Central memory CD8-positive, alpha-beta T cell (primary cell): ENCODE measurements at places on chromosomes 11 and 22.

DNA sequence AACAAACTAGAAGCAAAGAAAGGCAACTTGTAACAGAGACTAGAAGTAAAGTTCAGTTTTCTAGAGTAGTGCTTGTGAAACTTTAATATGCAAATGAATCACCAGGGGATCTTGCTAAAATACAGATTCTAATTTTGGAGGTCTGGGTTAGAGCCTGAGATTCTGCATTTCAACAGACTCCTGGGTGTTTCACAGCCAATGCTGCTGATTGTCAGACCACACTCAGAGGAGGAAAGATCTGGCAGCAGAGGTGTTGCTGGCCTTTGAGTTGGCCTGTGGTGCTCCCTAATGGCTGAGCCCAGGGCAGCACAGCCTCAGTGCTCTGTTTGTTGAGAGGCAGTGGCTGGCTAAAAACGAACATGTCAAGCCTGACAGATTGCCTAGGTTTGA, 5.4 kb downstream of the CRY2 start:
- DNase-seq: no peak
- peaks cover 34% of the 10 kb centered on the region for H3K36me3 ChIP-seq
- no peak overlapping the region for H3K4me3 ChIP-seq
- H3K4me1 ChIP-seq: peaks cover 34% of the 10 kb centered on the region

- no peak for DNase-seq
- no peak overlapping the region for H3K4me3 ChIP-seq
- H3K36me3 ChIP-seq: no peaks in the 10 kb centered on the region
- H3K4me1 ChIP-seq: no peaks in the 10 kb centered on the region
- peaks cover 31% of the 10 kb centered on the region for H3K27me3 ChIP-seq
- H3K27ac ChIP-seq: no peak overlapping the region
Observed at GRCh38 chr11:94028436-94028835, 7.3 kb downstream of the HEPHL1 start.

DNA sequence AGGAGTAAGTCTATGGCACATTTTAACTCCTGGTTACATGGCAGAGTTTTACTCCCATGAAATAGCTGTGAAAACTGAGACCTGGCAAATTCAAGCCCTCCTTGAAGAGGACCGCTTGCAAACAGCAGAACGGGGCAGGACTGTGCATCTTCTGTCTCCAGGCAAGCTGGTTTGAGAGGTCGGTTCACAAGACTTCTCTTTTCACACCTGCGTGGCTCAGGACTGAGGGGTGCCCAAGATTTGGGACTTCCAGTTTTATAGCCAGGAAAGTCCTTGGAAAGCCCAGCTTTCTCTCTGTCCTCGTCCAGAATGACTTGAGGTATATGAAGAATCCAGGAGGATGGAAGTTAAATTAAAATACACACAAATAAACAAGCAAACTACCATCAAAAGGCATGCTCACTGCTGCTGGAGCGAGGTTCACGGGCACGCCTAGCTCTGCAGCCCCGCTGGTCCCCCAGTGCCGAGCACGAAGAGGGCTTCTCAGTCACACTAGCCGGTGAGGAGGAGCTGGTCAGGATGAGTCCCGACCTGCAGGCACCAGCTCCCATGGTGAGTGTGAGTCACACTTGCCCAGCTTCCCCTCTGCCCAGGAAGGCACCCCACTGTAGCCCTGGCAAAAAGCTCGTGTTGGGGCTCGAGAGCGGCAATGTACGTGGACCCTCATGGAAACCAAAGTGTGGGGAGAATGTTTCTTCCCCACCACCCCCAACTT, 1382.4 kb downstream of the BRD1 start:
- H3K27me3 ChIP-seq: no peaks in the 10 kb centered on the region
- no peak overlapping the region for H3K27ac ChIP-seq
- peaks cover 2% of the 10 kb centered on the region for H3K36me3 ChIP-seq
- H3K4me1 ChIP-seq: no peaks in the 10 kb centered on the region
- H3K4me3 ChIP-seq: no peak overlapping the region
- no peak for DNase-seq

DNA sequence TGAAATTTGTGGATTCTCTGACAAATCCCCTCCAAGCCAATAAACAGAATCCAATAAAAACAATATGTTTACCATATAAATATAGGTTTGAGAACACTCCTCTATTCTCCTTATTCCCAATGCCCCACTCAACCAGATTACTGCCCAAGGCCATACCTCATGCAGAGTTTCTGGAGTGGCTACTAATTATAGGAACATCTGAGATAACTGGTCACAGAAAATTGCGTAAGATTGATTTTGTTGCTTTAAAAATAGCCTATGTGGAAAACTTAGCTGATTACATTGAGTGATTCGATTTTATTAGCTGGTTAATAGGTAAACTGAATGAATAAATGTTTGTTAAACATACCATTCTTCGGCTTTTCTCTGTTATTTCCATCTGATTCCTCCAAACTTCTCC, 48.0 kb downstream of the ME3 start:
- H3K36me3 ChIP-seq: no peaks in the 10 kb centered on the region
- no peaks in the 10 kb centered on the region for H3K27me3 ChIP-seq
- no peaks in the 10 kb centered on the region for H3K4me1 ChIP-seq
- no peak for DNase-seq
- no peak overlapping the region for H3K4me3 ChIP-seq

DNA sequence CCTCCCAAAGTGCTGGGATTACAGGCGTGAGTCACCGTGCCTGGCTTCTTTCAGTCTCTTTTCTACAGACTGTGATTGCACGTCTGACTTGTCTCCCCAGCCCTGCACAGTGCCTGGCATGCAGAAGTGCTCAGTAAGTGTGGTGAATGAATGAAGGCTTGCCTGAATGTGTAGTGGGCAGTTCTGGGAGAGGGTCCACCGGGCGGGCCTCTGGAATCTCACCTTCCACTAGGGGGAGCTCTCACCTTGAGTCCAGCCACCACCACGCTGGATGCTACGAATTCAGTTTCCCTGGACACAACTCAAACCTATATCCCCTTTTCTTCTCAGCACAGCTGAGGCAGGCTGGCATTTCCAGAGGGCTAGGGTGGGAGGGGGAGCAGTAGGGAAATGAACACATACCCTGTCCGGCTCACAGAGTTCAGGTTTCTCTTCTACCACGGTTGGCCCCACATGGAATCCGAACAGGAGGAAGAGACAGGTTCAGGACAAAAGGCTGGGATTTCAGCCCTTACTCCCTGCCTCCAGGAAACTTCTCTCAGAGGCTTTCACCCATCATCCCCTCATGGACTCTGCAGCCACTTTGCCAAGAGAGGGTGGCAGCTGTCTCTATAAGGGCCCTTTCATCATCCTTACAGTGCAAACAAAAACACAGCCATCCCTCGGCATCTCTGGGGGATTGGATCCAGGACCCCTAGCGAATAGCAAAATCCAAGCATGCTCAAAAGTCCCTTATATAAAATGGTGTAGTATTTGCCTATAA, 86.8 kb downstream of the NECTIN1 start:
- DNase-seq: no peak
- H3K27me3 ChIP-seq: peaks cover 8% of the 10 kb centered on the region
- H3K36me3 ChIP-seq: peaks cover 2% of the 10 kb centered on the region
- H3K27ac ChIP-seq: no peak overlapping the region
- no peak overlapping the region for H3K4me3 ChIP-seq

- no peaks in the 10 kb centered on the region for H3K36me3 ChIP-seq
- no peaks in the 10 kb centered on the region for H3K27me3 ChIP-seq
- H3K4me1 ChIP-seq: peaks cover 27% of the 10 kb centered on the region
- no peak for DNase-seq
- no peak overlapping the region for H3K4me3 ChIP-seq
- no peak overlapping the region for H3K27ac ChIP-seq
Observed at GRCh38 chr11:122754553-122755322, 83.6 kb upstream of the CRTAM start.

DNA sequence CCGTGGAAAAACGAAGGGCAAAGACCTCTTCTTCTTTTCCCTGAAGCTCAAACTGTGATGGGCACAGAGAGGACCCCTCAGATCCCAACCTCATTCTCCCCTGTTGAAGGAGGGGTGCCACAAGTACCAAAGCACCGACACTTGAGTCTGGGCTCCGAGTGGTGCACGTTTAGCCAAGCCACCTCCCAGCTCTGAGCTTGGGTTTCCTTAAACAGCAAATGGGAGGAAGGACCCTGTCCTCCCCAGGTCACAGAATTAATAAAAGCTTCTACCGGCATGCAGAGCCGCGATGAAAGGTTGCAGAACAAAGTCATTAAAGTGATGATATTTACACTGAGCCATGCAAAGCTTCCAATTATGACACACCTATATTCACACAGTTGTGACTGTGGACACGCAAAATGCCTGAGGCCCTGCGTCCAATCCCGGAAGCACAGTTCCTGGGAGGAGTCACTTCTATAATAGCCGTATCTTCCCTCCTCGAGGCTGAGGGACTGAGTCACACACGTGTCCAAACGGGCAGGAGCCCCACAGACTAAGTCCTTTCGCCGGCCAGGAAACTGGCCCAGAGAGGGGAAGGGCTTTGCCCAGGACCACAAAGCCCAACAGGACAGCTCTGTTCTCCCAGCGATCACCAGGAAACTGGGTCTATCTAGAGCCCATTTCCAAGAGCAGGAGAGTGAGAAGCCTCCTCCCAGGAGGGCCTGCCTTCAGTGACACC, 922 bp upstream of the CSNK1E start:
- H3K4me3 ChIP-seq: peak overlapping the region; percentile 80
- no peaks in the 10 kb centered on the region for H3K27me3 ChIP-seq
- peaks cover 12% of the 10 kb centered on the region for H3K36me3 ChIP-seq
- H3K4me1 ChIP-seq: peaks cover 34% of the 10 kb centered on the region
- peak overlapping the region; percentile 85 for H3K27ac ChIP-seq
- DNase-seq: no peak

GRCh38 chr11:14443638-14444037, 56.0 kb downstream of the COPB1 start:
- no peak for DNase-seq
- H3K27ac ChIP-seq: no peak overlapping the region
- H3K36me3 ChIP-seq: no peaks in the 10 kb centered on the region
- H3K4me3 ChIP-seq: no peak overlapping the region
- no peaks in the 10 kb centered on the region for H3K27me3 ChIP-seq

DNA sequence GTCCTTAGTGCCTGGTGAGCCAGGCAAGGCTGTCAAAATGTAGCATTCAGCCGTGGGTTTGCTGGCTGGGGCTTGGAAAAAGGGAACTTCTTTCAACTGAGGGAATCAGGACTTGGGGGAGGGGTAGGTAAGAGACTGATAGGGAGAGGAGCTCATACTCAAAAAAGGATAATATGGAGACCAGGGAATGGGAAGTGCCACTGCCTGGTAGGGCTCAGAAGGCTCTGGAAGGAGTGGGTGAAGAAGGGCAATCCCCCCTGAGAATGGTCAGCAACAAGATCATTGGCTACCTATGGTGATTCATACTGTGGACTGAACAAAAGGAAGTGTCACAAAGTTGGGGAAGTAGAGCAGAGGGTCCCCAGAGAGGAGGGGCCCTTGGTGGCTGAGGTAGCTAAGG, 1.9 kb downstream of the CNGA4 start:
- H3K27ac ChIP-seq: no peak overlapping the region
- H3K27me3 ChIP-seq: peaks cover 34% of the 10 kb centered on the region
- H3K36me3 ChIP-seq: no peaks in the 10 kb centered on the region
- no peak overlapping the region for H3K4me3 ChIP-seq
- DNase-seq: no peak

- no peaks in the 10 kb centered on the region for H3K4me1 ChIP-seq
- no peak overlapping the region for H3K4me3 ChIP-seq
- no peaks in the 10 kb centered on the region for H3K36me3 ChIP-seq
- H3K27ac ChIP-seq: no peak overlapping the region
- H3K27me3 ChIP-seq: no peaks in the 10 kb centered on the region
Observed at GRCh38 chr11:114605370-114605769, 9.8 kb upstream of the NXPE4 start.

- DNase-seq: no peak
- peaks cover 2% of the 10 kb centered on the region for H3K36me3 ChIP-seq
- peaks cover 20% of the 10 kb centered on the region for H3K4me1 ChIP-seq
- peak overlapping the region; percentile 22 for H3K27ac ChIP-seq
- no peaks in the 10 kb centered on the region for H3K27me3 ChIP-seq
Observed at GRCh38 chr11:118295815-118296454, 8.6 kb upstream of the CD3E start.

DNA sequence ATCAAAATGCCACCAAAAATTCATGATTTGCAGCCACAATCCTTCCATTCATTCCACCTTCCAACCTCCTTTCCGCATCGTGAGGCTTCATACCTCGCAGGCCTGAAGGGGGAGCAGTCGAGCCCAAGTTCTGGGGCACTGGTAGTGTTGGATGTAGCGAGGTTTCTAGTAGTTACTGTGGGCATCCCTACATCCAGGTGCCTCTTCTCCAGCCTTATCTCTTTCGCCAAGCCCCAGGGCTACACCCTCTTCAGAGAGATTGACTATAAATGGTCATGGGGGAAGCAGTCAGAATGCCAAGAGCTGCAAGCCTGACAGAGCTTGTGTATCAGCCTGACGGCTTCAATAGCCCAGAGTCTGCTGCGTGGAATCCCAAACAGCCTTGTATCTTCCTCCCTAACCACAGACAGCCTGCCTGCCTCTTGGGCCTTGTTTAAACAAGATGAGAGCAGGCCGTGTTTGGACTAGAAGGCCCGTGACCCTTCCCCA, 28.9 kb downstream of the CLMP start:
- H3K4me1 ChIP-seq: no peaks in the 10 kb centered on the region
- H3K36me3 ChIP-seq: no peaks in the 10 kb centered on the region

DNA sequence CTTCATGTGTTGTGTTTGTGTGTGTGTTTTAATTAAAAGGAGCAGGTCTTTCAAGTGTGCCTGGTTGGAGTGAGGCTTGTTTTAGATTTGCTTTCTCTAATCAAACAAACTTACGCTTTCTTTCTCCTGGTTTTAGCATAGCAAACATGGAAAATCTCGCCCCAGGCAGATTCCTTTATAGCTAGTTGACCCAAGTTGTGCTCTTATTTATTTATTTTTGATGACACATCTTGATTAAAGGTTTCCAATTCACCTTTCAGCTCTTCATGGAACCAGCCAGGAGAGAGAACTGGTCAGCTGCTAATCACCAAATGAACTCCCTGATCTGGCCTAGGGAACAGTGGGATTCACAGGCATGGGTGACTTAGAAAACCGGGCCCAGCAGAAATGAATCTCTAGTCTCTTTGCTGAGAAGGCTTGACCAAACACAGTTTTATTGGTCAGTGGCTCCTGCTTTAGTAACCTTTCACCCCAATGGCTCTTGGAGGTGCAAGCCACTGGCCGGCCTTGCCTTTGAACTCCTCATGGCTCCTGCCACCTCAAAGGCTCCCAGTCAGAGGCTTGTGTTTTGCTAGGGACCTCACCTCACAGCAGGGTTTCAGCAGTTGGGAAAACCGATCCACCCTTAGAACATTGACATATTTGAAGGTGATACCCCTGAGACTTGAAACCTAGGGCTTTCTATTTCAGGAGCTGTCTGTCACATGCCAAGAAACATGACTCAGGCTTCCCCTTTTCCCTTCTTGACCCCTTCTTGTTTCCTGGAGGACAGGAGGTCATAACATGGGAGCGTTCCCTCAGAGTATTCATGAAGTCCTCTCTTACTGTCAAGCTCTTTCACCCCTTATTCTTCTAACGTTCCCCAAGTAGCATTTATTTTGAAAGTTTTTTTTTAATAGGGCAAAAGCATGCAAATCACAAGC, 48.8 kb downstream of the EXT2 start:
- H3K36me3 ChIP-seq: peaks cover 12% of the 10 kb centered on the region
- H3K27ac ChIP-seq: no peak overlapping the region
- no peak overlapping the region for H3K4me3 ChIP-seq
- no peak for DNase-seq
- no peaks in the 10 kb centered on the region for H3K4me1 ChIP-seq
- H3K27me3 ChIP-seq: no peaks in the 10 kb centered on the region

GRCh38 chr22:46484861-46485595, 52.4 kb downstream of the CELSR1 start:
- H3K4me3 ChIP-seq: no peak overlapping the region
- no peaks in the 10 kb centered on the region for H3K36me3 ChIP-seq
- no peak overlapping the region for H3K27ac ChIP-seq
